Activated naive CD4-positive, alpha-beta T cell treated with anti-CD3 and anti-CD28 coated beads, Interleukin-2, amount 50 U/mL, for 16 hours (primary cell): ENCODE measurements at places on chromosomes 6 and 20.

DNA sequence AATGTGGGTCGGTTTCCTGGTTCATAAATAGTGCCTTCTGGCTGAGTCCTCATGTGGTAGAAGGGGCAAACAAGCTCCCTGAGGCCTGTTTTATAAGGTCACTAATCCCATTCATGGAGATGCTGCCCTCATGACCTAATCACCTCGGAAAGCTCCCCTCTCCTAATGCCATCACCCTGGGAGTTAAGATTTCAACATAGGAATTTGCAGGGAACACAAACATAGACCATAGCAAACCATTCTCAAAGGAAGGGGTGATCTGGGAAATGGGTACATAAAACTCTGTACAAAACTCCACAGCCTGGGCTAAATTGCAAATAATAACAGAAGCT lies 1.5 kb upstream of the ADTRP start:
- no peak for DNase-seq

- no peak for DNase-seq
Measured at GRCh38 chr6:143333081-143333480, 117.4 kb downstream of the ADAT2 start.

GRCh38 chr6:90654166-90654565 lies 67.3 kb upstream of the MAP3K7 start:
- DNase-seq = no peak

- DNase-seq = no peak
Measured at GRCh38 chr6:129105035-129105434, 222.1 kb downstream of the LAMA2 start.

DNA sequence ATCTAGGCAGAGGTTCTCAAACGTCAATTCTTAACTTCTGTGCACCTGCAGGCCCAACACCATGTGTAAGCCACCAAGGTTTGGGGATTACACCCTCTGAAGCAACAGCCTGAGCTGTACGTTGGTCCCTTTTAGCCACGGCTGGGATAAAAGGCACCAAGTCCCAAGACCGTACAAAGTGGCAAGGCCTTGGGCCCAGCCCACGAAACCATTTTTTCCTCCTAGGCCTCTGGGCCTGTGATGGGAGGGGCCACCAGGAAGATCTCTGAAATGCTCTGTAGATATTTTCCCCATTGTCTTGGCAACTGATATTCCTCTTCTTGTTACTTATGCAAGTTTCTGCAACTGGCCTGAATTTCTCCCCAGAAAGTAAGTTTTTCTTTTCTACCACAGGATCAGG lies 4.5 kb upstream of the FAM184A start:
- no peak for DNase-seq

DNA sequence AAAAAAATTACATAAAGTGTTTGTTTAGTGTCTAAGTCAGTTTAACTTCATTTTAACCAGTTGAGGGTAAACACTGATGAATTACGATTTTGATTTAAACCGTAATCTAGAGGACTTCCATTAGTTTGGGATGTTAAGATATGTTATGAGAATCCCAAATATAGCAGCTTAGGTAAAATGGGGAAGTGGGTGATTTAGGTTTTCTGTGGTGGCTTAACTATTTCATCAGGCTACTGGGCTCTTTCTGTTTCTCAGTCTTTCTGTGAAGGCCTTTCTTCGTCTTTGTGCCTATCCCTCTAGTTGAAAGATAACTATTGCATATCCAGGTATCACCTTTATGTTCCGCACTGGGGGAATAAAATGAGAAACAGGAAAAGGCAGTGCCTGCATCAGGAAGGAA lies 27.9 kb downstream of the CENPW start:
- no peak for DNase-seq

GRCh38 chr6:87297119-87297518 lies 25.3 kb upstream of the SMIM8 start:
- no peak for DNase-seq

- no peak for DNase-seq
Measured at GRCh38 chr6:143339223-143339622, 111.3 kb downstream of the ADAT2 start.

DNA sequence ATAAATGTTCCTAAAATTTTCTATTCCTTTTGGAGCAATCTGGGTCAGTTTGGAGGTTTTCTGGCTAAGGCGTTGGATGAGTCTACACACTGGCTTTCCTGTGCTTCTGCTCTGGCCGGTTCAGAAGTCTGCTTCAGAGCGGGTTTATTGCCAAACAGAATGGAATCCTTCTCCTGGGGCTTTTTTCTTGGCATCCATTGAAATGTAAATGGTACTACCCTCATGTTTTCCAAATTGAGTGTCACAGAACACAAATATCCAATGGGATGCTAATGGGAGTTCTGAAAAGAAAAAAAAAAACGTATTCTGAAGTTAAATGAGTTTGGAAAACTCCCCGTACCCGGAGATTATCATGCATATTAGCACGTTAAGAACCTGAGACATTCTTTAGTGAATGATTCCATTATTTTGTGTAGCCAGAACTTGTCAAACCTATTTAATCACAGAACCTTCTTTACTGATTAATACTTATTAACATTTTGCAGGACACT lies 930.3 kb downstream of the QKI start:
- DNase-seq = no peak
